ENCODE measurements at places on chromosomes 7 and 10.
A peak's percentile ranks its signal among the peaks of the same experiment; 100 is the strongest.

GRCh38 chr7:74527842-74528241 is 74.1 kb downstream of the GTF2IRD1 start:
- no peak for DNase-seq

GRCh38 chr10:104440221-104440620 is 86.6 kb downstream of the CFAP58 start:
- DNase-seq = no peak

- DNase-seq = no peak
Measured at GRCh38 chr7:41428381-41428780, 274.5 kb downstream of the INHBA start.

- no peak for DNase-seq
Measured at GRCh38 chr10:125133696-125134482, 26.5 kb downstream of the CTBP2 start.

DNA sequence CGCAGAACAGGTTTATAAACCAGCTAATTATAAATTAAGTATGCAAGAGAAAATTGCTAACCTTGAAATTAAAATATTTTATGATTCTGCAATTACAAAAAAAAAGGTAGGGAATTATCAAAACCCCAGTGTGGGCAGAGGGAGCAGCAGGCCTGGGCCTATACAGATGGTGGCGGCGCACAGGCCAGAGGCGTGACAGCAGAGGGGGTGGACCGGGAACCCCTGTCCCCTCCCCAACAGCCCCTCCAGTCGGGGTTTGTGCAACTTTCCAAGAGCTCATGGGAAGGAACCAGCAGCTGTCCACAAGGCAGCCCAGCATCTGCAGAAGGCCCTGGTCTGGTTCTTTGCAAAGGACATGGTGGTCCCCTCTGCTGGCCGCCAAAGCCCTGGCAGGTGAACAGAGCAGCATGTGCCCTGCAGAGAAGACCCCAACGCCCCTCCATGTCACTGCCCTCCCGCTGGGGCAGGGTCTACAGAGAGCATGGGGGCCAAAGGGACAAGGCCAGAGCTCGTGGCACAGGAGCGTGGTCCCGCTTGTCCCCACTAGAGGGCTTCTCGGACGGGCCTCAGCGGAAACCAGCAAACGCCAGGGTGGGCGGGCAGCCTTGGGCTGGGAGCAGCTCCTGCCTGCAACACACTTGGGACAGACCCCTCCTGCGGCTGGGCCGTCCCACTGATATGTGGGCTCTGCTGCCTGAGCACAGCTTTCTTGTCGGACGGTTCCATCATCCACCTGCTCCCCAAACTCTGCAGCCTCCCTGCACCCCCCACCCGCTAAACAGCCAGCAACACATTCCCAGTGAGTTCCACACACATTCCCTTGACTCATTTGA is 75.1 kb downstream of the EBF3 start:
- DNase-seq = peak; percentile 66

- DNase-seq = no peak
Measured at GRCh38 chr7:116148108-116148507, 62.2 kb upstream of the TES start.

GRCh38 chr7:72078301-72078700 is 333.8 kb downstream of the CALN1 start:
- DNase-seq = no peak

DNA sequence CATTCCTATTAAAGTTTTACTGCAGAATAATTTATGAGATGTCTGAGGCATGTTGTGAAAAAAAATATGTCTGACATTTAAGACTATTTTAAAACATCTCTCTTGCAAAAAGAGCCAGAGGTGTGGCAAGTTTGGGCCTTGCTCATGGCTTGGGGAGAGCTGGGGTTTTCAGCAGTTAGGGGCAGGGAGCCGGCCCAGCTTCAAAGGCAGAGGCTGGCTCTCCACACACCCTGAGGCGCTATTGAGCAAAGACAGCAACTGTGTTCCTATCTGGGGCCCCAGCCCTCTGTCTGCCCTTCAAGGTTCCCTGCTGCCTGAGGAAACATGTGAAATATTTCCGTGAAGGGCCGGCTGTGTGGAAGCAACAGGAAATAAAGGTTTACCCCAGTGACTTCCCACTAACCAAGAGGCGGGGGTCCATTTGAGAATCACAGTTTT is 94.0 kb downstream of the SORBS1 start:
- no peak for DNase-seq

GRCh38 chr10:70982443-70982842 is 94.1 kb upstream of the PCBD1 start:
- no peak for DNase-seq

DNA sequence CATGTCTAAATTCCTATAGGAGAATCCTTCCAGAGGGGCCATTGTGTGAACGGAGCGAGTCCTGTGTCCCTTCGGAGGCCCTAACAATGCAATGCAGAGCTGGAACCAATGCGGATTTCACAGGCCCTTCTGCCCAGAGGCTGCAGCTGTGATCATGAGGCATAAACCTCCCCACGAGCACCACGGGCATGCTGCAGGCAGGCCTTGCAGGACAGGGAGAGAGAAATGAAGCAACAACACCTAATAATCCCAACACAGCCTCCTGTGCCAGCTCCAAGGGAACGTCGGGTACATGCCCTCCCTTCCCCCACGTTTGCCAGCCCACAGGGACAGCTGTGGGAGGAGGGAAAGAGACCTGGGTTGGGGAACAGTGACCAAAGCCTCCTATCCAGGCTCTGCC is 74.4 kb downstream of the TNS3 start:
- DNase-seq = no peak

GRCh38 chr7:99943641-99944496 is 14.4 kb upstream of the GJC3 start:
- DNase-seq = no peak

DNA sequence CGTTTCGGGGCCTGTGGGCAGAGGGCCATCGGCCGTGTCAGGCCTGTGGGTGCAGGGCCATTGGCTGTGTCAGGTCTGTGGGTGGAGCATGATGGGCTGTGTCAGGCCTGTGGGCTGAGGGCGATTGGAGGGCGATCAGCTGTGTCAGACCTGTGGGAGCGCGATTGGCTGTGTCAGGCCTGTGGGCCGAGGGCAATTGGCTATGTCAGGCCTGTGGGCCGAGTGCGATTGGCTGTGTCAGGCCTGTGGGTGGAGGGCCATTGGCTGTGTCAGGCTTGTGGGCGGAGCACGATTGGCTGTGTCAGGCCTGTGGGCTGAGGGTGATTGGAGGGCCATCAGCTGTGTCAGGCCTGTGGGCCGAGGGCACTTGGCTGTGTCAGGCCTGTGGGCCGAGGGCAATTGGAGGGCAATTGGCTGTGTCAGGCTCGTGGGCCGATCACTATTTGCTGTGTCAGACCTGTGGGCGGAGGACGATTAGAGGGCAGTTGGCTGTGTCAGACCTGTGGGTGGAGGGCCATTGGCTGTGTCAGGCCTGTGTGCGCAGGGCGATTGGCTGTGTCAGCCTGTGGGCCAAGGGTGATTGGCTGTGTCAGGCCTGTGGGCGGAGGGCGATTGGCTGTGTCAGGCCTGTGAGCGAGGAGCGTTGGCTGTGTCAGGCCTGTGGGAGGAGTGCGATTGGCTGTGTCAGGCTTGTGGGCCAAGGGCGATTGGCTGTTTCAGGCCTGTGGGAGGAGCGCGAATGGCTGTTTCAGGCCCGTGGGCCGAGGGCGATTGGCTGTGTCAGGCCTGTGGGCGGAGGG is 54.1 kb downstream of the DYNC2I1 start:
- DNase-seq = peak; percentile 22

DNA sequence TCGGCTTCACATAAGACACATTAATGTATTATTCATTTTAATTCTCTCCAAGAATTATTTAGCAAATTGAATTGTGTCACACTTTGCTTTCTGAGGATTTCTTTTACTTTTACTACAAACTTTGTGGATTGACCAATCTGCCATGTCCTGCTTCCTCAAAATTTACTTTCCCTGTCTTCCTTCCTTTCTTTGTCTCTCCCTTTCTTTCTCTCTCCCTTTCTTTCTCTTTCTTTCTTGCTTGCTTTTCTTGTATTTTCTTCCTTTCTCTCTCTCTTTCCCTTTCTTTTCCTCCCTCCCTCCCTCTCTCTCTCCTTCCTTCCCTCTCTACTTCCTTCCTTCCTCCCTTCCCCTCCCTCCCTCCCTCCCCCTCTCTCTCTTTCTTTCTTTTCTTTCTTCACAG is 37.8 kb downstream of the SP8 start:
- no peak for DNase-seq

- no peak for DNase-seq
Measured at GRCh38 chr10:61051344-61051743, 107.4 kb upstream of the RHOBTB1 start.

DNA sequence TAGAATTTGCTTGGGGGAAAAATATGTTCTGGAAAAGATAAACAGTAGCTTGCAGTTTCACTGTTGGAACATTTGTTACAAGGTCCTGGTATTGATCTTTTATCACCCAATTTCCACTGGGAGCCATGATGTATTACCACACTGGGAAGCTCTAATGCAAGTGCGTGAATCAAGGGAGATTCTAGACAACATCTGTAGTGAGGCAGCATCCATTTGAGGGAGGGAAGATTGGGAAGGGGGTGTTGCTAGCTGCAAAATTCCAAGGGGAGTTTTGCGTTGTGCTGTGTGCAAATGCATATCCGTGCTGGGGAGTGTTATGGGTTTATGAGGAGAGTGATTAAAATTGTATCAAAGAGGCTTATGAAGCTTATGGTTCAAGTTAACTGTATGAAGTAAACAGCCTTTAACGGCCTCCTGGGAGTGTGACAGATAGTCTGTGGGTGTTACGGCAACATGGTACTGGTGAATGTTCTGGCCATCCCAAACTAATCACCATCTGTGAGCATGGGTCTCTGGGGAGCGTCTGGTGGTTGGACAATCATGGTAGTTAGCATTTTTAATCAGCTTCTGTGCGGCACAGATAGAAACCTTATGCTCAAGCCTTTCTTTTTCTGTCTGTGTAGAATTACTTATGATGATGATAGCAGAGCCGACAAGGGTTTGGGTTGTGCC is 601.9 kb upstream of the GALNT17 start:
- DNase-seq = no peak

- no peak for DNase-seq
Measured at GRCh38 chr7:4302203-4302905, 379.7 kb upstream of the FOXK1 start.

DNA sequence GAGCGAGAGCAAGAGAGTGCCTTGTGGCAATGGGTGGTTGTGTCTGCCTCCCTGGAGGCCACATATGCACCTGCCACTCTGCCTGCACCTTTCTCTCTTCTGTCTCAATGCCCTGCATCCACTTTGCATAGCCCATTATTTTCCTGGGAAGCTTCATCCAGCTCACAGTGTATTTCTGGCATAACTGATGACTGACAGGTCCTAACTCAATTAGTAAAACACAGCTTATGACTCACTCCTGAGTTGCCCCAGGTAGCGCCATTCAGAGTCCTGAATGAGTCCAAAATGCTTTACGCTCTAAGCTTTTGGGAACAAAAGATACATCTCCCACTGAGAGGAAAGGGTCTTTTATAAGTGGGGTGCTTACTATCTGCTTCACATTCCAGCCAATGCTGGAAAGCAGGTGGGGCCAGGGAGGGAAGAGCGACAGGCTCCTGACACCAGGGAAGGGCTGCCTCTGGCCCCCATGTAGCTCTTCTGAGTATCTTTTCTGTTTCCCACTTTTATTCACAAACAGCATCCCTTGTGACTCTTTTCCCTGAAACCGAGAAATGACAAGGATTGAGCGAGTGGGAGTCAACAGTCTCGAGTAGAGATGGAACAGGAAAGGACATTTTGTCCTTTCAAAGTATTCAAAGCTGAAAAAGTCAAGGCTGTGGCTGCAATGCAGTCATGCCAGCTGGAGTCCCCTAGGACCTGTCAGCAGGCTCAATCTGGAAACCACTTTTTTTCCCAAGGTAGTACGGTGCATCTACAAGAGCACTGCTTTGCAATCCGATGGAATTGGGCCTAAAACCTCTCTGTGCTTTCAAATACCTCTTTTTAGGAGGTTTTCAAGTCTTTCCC is 479.3 kb upstream of the PODXL start:
- no peak for DNase-seq

- DNase-seq = no peak
Measured at GRCh38 chr10:57336341-57336740, 931.4 kb downstream of the IPMK start.

- DNase-seq = no peak
Measured at GRCh38 chr10:61842755-61843497, 58.6 kb upstream of the ARID5B start.

DNA sequence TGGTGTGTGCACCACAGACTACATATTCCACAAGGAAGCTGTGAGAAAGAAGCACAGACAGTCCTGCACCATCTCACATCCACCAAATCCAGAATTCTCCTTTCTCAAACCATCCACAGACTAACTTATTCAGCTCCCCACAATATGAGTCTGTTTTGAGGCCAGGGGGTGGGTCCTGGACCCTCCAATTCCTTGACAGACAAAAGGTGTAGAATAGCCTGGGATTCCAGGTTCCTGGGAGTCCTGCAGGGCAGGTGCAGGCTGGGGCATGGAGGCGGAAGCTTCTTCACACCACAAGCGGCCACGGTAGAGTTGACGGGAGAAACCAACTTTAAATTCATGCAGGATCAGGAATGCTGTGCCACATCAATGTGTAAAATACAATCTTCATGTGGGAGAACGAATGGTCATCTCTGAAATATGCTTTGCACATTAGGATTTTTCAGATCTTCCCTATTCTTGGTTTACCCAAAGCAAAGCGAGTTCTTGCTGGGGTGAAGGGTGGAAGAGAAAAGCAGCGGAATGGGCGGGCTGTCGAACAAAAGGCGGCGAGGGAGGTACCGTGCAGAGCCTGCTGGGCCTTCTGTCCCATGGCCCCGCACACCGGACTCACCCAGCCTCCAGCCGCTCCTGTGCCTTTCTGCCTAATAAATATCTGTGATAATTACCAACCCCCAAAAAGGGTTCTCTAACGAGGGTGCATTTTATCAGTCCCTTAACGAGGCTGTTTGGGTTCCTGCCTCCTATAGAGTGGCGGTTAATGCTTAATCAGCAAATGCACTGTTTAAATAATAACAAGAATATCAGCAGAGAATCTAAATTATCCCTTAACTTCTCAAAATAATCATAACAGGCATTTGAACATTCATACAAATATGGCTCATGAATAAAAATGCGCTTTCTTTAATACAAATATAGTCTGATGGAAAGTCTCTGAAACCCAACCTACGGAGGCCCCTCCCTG is 514.0 kb downstream of the DNAJB6 start:
- DNase-seq = no peak

- peak; percentile 57 for DNase-seq
Measured at GRCh38 chr10:84008878-84009277, 130.4 kb upstream of the GHITM start.

- no peak for DNase-seq
Measured at GRCh38 chr10:35937546-35937945, 295.4 kb upstream of the FZD8 start.

GRCh38 chr7:105403128-105403527 is 14.4 kb upstream of the SRPK2 start:
- DNase-seq = no peak

GRCh38 chr7:147885869-147886268 is 704.7 kb upstream of the C7orf33 start:
- no peak for DNase-seq
